ENCODE measurements at places on chromosomes 1 and 21.

DNA sequence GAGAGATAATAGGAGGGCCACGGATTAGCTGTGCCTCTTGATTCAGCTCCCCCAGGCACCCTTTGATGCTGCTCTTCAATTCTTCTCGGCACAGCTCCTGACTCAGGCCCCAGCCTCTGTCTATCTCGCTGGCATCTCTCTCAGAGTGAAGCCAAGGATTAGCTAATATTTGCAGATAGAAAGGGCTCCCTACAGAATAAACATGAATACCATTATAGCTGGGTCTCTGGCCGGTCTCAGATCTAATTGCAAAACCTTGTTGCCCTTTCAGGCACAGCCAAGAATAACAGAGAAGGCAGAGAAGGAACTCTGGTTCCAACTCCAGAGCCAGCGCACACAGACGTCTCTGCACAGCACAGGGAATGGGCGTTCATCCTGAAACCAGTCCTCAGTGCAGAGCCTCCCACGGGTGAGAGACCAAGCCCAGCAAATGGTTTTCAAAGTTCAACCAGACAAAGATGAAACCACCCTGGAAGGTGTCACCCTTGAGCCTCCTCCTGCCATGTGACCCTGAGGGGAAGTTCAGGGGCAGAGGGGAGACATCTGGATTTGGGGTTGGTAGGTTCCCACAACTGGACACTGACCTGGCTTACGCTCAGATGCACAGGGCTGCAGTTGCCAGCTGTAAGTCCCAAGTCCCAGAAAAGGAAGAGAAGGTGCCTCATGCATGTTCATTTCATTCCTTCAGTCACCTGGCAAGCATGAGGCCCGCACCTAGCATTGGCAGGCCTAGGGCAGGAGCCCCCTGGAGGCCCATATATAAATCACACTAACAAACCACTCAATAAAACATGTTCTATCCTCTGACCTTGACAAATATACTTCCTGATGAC, 394.0 kb downstream of the NPHP4 start:
- DNase-seq = no peak

- no peak for DNase-seq
Measured at GRCh38 chr1:203548892-203549291, 54.9 kb downstream of the OPTC start.

GRCh38 chr1:229941160-229941559, 125.9 kb upstream of the GALNT2 start:
- no peak for DNase-seq

- no peak for DNase-seq
Measured at GRCh38 chr21:32147041-32147440, 131.8 kb downstream of the MIS18A start.

DNA sequence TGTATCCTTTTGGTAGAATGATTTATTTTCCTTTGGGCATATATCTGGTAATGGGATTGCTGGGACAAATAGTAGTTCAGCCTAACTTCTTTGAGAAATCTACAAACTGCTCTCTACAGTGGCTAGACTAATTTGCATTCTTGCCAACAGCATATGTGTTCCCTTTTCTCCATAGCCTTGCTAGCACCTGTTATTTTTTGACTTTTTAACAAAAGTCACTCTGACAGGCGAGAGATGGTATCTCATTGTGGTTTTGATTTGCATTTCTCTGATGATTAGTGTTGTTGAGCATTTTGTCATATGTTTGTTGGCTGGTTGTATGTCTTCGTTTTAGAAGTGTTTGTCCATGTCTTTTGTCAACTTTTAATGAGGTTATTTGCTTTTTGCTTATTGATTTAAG, 99.8 kb downstream of the UCK2 start:
- no peak for DNase-seq

GRCh38 chr21:28856588-28857250, 136.0 kb downstream of the LTN1 start:
- no peak for DNase-seq

DNA sequence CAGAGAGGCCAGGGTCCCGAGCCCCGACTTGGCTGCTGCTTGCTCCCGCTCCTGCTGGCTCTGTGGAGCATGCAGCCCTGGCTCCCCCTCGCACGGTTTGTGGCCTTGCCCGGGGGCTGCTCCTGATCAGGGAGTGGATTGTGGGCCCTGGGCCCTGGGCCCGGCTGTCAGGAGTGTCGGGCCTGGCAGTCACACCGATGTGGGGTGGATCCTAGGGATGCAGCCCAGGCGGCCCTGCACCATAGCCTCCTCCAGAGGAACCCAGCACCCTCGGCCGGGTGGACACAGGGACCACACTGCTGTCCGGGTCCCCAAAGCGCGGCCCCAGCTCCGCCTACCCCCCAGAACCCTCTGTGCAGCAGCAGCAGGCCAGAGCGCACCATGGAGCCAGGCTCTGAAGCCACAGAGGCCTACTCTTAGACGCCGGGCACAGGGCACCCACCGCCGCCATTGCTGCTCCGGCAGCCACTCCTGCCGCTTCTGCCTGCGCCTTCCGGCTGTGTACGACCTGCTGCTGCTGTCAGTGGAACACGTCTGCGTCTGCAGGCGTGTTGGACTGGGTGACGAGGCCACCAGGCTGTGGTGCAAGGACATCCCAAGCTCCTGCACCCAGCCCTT, 9.4 kb downstream of the SLX9 start:
- DNase-seq = no peak

DNA sequence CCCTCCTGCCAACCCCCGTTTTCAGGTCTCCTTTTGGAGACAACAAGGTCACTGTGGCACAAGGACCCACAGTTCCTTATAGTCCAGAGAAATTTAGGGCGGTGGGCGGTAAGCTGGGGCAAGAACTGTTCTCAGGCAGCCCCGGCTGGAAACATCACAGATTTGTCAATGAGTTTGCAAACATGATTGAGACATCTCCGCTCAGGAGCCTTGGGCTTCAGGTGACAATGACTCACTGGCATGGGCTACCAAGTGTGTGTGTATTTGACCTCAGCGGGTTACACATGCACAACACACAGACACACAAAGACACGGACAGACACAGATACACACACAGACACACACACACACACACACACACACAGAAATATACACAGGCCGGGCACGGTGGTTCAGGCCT, 58.2 kb upstream of the ABCG1 start:
- no peak for DNase-seq

DNA sequence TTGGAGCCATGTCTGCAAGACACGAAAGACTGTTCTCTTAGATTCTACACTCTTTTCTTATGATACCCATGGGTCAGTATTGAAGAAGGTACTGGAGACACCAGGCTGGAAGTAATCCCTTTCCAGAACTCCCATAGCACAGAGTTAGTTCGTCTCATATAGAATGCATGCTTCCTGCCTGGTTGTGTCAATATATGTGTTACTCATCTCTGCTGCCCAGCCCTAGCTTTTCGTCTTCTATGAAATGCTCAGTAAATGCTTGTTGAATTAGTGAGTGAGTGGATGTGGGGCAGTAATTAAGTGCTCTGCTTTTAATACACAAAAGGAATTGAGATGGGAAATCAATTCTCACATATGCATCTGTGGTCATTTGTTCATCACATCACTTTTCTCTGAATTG, 32.1 kb downstream of the ADCY10 start:
- DNase-seq = no peak

- peak; percentile 61 for DNase-seq
Measured at GRCh38 chr1:231590453-231591198, 36.0 kb upstream of the DISC1 start.
